ENCODE measurements at places on chromosomes 7 and 10.

GRCh38 chr7:124452186-124452585 lies 313.4 kb downstream of the GPR37 start:
- no peak for DNase-seq

DNA sequence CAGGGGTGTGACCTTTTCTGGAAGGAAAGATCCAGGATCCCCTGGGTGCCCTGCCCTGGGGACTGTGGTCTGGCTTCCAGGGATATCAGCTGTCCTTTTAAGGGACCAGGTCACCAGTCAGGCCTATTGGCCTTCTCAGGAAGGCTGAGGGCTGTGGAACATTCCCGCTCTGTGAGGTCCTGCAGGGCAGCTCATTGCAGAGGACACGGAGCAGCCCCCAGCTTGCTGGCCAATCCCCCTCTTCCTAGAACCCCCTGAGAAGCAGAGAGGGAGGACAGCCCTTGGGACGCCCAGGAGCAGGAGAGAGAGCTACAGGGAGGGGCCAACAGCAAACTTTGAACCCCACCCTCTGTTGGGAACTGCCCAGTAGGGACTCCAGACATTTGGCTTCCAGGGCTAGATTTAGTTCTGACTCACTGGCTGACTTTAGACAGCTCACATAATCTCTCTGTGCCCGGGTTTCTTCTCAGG lies 67.9 kb upstream of the COL13A1 start:
- DNase-seq = no peak

DNA sequence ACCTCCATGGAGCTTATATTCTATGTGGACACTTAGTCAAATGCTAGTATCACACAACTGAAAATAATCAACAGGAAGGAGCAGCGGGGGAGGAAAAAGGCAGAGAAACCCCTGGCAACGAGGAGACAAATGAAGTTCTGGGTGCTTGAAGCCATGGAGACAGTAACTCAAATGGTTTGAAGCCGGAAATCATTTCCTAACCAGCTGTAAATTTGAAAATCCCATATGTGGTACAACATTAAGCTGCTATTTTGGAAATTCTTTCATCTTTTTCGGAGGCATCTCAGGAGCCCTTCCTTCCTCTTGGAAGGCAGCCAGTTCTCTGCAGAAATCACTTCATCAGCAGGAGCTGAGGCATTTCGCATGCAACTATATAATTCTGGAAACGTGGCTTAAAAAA lies 91.4 kb downstream of the PPP1R3C start:
- no peak for DNase-seq

GRCh38 chr7:95335093-95335492 lies 10.8 kb upstream of the PON1 start:
- DNase-seq = no peak

- peak; percentile 88 for DNase-seq
These were observed 57.3 kb upstream of the CCDC71L start for GRCh38 chr7:106717955-106718871.

GRCh38 chr7:10120936-10121335 lies 852.7 kb upstream of the PHF14 start:
- DNase-seq = no peak

GRCh38 chr10:48287417-48288391 lies 13.2 kb upstream of the FRMPD2 start:
- peak; percentile 36 for DNase-seq

- DNase-seq = no peak
These were observed 29.2 kb downstream of the PANK1 start for GRCh38 chr10:89615824-89616223.

DNA sequence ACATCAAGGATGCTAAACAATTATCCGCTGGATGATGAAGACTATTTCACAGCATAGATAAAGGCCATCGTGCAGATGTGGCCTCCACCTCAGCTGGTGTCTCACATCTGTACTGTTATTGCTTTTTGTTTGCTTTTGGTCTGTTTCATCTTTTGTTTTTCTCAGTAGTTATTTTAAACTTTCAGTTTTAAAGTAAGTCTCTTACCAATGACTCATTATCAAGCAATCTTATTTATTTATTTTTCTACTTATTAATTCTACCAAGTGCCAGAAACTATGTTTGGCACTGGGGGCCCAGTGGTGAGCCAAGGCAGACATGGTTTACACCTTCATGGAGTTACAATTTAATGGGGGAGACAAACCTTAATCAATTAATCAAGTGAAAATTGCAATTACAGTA lies 250.9 kb upstream of the TMEM72 start:
- no peak for DNase-seq

GRCh38 chr10:76581506-76582256 lies 1055.9 kb downstream of the KCNMA1 start:
- no peak for DNase-seq

DNA sequence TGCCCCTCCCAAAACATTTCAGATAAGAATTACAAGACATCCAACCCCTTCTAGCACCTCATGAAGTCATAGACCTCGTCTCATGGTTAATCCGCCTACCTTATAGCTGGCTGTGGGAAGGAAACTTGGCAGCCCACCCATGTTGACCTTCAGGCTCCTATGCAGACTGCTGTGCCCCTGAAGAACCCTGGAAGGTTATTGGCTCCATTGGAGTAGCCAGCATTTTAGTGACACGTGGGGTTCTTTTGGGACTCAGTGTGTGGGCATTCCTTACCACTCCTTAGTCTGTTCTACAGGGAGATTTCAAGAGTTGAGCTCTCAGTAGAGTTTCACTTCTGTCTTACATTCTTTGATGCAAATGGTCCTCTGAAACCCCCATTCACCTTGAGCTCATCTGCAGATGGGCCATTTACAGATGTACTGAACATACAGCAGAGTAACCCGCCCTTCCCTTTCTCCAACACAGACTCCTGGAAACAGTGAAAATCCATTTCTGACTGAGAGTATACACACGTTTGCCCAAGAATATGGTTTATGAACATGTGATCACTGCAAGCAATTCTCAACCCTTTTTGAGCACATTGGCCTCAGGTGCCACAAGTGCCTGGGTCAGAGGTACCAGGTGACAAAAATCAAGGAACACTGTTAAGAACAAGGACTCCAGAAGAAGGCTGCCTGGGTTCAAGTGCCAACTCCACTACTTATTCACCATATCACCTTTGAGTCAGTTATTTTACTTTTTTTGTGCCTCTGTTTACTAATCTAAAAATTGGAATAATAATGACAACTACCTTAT lies 54.0 kb upstream of the HECW1 start:
- DNase-seq = no peak

- DNase-seq = peak; percentile 58
These were observed 6.0 kb downstream of the IL15RA start for GRCh38 chr10:5971315-5971832.

DNA sequence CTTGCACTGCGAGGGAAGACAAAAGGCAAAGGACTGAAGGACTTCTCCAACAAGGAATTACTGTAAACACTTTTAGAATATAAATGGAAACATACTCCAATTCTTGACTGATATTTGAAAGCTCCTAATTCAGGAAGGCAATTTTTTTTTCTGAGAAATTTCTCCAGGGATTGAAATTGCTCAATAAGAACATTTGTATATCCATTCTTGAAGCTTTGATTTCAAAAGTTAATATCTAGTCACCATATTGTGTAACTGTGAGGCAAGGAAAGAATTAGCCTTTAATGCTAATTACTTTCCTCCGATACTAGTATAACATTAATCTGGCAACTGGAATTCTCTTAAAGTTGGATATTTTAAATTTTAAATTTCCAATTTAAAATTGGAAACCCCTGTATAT lies 188.4 kb upstream of the COL1A2 start:
- no peak for DNase-seq

GRCh38 chr7:131122394-131122793 lies 205.3 kb upstream of the MKLN1 start:
- no peak for DNase-seq

DNA sequence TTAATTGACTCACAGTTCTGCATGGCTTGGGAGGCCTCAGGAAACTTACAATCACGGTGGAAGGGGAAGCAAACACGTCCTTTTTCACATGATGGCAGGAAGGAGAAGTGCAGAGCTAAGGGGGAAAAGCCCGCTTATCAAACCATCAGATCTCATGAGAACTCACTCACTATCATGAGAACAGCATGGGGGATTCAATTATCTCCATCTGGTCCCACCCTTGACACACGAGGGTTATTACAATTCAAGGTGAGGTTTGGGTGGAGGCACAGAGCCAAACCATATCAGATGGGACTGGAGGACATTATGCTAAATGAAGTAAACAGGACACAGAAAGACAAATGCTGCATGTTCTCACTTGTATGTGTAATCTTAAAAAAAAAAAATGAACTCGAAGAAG lies 141.4 kb upstream of the HABP2 start:
- no peak for DNase-seq

GRCh38 chr7:130216025-130216424 lies 8.4 kb downstream of the SSMEM1 start:
- no peak for DNase-seq

GRCh38 chr7:14156436-14156835 lies 167.0 kb upstream of the ETV1 start:
- no peak for DNase-seq

DNA sequence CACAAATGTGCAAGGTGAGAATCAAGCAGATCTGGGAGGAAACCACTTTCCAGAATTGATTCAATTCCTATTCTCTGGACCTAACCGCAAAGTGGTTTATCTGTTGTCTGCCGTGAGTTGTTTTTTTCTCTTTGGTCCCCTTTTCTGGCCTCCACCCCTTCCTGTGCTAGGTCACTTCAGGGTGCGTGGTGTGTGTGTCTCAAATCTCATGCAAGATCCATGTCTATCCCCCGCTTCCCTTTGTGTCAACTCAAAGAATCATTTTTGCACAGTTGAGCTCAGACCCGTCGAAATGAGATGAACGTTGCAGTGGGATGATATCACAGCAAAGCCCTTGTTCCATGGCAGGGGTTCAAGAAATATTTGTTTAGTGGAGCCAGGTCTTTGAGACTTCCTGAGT lies 184.5 kb downstream of the GATA3 start:
- DNase-seq = peak; percentile 87

- DNase-seq = no peak
These were observed 8.5 kb upstream of the AP5Z1 start for GRCh38 chr7:4766666-4767519.

- DNase-seq = no peak
These were observed 32.1 kb upstream of the HECTD2 start for GRCh38 chr10:91378061-91378460.

DNA sequence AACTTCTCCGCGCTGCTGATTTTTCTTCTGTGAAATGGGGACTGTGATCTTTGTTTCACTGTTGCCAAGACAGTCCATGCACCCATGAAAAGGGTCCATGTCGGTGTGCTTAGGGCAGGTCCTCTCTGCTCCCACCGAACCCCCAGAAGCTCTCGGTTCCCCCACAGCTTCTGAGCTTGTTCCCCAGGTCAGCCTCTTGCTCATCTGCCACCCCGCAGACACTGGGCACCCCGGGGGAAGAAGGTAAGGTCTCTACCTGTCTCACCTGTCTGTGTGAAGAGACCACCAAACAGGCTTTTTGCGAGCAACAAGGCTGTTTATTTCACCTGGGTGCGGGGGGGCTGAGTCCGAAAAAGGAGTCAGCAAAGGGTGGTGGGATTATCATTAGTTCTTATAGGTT lies 66.2 kb upstream of the NANOS1 start:
- DNase-seq = no peak

- DNase-seq = no peak
These were observed 58.1 kb downstream of the NHLRC2 start for GRCh38 chr10:113912582-113912981.

DNA sequence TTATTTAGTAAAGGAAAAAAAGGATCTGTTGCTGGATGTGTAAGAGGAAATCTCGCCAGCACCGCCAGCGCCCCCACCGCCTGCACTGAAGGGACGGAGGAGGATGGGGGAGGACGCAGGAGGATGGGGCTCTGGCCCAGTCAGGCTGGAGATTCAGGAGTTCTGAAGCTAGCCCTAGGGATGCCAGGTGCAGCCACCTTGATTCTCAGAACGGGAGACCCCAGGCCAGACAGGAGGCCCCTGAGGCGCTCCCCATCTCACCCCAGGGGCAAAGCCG lies 1.3 kb downstream of the CAMK2B start:
- no peak for DNase-seq

DNA sequence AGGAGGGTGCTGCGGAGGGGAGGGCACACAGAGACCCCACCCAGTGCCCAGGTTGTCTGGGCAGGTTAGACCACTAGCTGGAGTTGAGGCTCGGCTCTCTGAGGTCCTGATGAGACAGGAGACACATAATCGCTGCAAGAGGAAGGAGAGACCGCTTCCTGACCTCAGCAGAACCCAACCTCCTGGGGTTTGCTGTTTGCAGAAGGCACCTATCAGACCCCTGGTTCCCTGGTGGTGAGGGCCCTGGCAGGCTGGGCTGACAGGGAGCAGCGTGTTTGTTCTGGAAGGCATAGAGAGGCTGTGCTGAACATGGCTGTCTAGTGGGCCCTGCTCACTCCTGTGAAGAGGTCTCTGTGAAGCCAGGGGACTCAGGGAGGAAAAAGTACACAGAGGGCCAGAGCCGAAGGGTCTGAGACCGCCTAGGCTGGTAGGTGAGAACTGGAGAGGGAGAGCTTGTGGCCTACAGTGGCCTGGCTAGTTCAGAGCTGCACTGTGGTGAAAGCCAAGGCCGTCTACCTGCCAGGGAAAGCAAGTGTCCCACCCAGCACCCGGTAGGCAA lies 39.4 kb upstream of the NPFFR1 start:
- DNase-seq = no peak

DNA sequence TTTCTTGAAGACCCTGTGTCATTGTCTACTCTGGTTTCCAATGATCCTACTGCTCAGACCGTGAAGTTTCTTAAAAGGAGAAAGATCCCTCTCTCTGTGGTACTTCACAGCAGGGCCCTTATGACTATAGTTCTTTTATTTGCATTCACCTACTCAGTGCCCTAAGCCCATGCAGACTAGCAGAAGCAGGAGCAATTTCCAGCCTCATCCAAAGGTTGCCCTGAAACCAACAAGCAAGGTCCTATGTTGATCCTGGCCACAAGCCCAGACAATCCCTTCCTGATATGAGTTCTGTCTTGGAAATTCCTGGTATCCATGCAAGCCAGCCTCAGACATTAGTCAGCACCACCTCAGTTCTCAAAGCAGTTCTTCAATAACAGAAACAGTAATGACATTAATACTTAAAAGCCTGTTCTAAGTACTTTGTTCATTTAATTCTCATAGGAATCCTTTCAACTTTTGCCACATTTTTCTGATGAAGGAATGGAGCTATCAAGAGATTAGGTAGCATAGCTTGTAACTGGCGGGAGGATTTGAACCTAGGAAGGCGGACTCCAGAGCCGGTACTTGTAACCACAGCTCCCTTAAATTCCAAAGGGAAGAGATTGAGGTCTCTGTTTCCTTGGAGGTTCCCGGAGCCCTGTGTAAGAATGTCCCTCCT lies 58.1 kb upstream of the ST8SIA6 start:
- DNase-seq = peak; percentile 19

All from activated CD4-positive, alpha-beta T cell treated with anti-CD3 and anti-CD28 coated beads, Interleukin-2, Interleukin-4, amounts not matched to agents 100 ng/mL and 50 ng/mL, durations not matched to agents 16 hours and 8 hours (primary cell).